Activated naive CD8-positive, alpha-beta T cell treated with anti-CD3 and anti-CD28 coated beads, Interleukin-2, amount 10 ng/mL, durations not matched to agents 7 days and 5 days (primary cell): ENCODE measurements at places on chromosomes 5 and 9. TPM values are rescaled to one million over a fixed set of nuclear protein-coding genes. Genes with fewer than 3 reads are reported as not detected.

DNA sequence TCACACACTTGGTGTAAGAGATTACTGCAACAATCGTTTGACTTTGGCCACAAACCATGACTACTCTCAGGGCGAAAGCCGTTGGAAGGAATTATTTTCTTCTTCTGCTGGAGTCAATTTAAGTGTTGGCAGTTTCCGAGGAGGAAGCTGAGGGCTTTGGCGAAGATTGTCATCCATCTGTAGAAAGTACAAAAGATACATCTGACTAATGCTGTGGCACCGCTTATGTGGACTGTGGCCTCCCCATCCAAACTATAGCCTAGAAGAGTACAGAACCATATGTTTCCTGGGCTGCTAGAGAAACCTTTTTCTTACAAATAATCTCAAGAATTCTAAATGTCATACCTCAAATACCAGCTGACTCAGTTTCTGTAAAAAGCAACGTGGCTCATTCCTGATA lies 7.4 kb downstream of the MTX3 start:
- no peak for DNase-seq

DNA sequence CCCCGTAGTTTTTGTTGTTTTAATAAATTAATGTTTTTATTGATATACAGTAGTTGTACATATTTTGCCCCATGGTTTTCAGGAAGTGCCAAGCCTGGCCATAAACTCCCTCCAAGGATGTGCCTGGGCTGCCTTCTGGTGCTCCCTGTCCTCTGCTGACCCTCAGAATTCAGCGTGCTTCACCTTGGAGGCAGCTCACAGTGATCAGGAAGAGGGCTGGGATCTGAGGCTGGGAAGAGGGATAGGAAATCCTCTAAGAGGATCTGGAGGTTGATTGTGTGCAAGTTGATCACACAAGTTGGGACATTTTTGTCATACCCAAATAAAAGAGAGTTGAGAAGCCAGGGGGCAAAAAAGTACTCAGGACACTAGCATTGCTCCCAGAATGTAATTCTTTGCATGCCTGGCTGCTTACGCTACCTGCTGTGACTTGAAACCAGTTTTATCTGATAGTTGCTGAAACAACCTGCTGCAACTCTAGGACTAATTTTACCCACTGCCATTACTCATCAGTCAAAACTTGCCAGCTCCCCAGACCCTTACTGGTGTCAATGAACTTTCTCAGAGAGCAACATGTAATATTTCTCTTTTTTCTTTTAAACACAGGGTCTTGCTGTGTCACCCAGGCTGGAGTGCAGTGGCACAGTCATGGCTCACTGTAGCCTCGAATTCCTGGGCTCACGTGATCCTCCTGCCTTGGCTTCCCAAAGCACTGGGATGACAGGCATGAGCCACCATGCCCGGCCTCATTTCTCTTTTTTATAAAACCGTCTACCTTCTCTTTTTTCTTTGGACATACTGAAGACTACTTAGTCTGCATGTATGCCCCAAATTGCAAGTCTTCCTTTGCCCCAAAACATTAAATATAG lies 29.0 kb downstream of the PDE6A start:
- DNase-seq, result no peak

GRCh38 chr9:136220017-136220729 lies 15.2 kb upstream of the LHX3 start:
- DNase-seq, result no peak

DNA sequence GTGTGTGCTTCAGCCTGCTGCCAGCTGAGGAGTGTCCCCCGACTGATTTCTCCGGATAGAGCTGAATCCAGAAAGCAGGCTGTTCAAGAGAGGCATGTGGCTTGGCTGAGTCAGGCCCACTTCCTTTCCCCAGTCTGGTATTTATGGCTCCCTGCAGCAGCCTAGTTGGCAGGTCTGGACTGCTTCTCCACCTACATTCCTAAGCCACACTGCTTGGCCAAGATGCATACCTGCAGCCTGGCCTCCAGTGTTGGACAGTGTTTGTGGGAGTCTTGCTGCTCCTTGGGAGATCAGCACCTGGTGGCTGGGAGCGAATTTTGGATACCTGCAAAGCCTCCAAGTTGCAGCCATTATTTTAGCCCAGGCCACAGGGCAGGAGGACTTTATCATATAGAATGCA lies 670.8 kb downstream of the ACTL7B start:
- no peak for DNase-seq

DNA sequence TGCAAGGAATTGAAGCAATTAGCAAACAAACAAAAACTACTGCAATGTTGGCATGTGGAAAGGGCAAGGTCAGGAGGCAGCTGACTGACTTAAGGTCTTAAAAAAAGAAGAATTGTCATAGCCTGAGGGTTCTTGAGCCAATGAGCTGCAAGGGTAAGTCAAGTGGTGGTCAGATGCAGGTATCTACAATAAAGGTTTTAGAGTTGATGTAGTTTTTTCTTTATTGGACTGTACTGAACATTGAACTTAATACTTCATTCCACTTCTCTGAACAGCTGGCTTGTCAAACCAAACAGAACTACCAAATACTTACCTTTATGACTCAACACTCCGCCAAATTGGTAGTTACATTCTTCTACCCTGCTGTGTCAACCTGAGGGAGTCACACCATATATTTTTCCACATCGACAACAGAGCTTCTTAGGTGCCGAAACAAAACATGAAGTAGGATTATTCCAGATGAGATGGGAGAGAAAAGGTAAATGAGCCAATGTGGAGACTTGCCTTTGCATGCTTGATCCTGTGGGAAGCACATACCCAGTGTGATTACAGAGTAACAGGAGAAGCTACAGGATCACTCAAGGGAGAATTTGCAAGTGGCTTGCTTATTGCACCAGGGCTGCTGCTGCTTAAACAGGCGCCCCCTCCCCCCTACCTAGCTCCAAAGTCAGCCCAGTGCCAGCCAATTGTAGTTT lies 35.3 kb downstream of the EQTN start:
- no peak for DNase-seq

GRCh38 chr5:56386046-56386445 lies 152.9 kb upstream of the ANKRD55 start:
- DNase-seq, result no peak

Gene GAPT
- 0.57 TPM for total RNA-seq

Gene PTGR1
- 1.2 TPM for total RNA-seq
